ENCODE measurements at places on chromosomes 7 and 10.

DNA sequence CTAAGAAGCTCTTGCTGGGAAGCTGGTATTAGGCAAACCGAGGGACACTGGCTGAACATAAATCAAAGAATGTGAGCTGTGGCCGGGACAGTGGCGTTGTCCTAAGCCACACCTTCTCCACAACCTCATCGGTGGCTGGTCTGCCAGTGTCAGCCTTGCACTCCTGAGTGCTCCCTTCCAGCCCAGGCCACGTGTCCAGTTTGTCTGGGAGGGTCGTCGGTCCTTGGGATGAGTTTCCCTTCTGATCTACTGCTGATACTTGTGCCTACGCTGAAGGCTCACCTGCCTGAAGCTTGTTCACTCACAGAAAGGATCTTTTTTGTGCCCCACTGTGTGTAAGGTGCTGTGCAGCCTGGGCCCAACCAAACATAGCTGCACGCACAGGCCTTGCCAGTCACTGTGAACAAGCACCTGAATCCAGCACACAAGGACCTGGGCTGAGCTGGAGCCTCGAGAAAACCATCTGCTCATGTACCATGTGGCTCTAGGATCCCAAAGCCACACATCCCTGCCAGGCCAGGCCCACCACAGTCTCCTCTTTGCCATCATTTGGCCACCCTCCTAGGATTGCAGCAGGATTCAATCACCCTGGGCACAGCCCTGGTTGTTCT is 116.1 kb downstream of the PKD1L1 start:
- DNase-seq, result no peak

DNA sequence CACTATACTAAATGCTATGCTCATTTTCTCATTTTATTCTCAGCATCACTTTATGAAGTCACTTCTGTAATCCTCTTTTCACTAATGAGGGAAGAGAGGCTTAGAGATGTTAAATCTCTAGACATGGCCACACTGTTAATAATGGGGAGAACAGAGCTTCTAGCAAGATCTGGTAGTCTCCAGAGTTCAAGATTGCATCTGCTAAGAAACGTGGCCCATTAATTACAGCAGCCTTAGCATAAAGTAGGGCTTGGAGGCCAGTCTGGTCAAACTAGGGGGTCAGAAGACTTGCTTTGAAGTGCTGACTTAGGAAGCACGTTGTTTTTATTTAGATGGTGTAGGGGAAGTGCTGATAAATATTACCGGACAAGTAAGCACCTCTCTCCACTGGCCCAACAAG is 29.3 kb downstream of the ARL4A start:
- DNase-seq, result no peak

DNA sequence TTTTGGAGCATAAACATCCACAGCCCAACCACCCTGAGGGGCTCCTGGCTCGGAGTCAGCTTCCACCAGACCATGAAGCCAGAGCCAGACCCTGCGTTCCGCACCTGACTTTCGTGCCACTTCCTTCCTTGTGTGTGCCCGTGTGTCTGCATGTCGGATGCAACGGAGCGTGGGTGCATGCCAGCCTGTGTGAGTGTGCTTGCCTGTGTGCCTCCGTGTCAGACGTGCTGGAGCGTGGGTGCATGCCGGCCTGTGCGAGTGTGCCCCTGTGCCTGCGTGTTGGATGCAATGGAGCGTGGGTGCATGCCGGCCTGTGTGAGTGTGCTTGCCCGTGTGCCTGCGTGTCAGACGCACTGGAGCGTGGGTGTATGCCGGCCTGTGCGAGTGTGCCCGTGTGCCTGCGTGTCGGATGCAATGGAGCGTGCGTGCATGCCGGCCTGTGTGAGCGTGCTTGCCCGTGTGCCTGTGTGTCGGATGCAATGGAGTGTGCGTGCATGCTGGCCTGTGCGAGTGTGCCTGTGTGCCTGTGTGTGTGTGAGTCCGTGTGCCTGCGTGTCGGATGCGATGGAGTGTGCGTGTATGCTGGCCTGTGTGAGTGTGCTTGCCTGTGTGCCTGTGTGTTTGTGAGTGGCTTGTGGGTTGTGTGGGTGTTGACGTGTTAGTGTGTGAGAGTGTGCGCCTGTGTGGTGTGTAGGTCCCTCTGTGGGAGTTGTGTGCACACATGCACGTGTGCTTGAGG is 28.1 kb upstream of the KNDC1 start:
- no peak for DNase-seq

DNA sequence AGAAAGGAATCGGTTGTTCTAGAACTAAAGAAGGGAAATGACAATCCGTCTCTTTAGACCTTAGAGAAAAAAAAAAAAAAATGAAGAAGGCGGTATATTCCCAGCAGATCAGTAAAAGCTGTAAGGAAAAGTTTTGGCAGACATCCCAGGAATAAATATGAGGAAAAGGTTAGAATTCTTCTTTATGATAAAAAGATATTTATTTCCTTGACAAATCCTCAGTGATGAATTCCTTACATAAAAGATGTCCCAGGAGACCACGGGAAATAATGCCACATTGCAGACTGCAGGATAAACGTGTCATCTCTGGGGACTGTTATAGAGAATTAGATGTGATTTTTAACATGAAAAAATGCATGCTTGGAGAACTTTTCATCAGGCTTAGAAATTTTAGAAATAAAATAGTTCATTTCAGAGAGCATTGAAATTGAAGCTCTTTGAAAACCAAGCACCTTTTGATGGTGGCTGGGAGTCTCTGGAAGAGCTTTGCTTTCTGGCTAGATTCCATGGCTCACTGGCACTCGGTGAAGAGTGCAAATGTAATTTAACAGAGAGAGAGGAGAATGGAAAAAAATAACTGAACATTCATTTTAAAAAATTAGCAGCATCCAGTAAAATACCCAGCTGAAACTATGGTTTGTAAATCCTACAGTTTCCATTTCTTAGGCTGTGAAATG is 98.2 kb downstream of the PRPF18 start:
- no peak for DNase-seq

- DNase-seq, result no peak
These were observed 31.3 kb upstream of the LOXL4 start for GRCh38 chr10:98299341-98299740.

DNA sequence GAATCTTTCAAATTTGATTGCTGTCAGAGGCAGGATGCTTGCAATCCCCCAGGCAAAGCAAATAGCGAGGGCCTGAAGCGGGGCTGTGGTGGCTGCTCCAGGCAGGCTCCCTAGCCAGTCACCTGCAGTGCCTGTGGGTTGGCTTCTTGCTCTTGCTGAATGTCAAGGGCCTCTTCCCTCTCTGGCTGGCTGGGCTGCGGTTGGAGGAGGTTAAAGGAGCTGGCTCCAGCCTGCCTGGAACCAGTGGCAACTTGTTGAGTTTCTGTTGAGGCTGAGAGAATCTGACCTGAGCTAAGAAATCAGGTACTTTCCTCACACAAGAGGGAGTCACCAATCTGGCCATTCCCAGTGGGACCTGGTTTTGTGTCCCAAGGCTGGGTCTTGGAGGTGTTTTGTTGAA is 134.7 kb downstream of the TMEM178B start:
- no peak for DNase-seq

GRCh38 chr10:87864496-87865059 is 1.2 kb downstream of the PTEN start:
- peak; percentile 39 for DNase-seq

DNA sequence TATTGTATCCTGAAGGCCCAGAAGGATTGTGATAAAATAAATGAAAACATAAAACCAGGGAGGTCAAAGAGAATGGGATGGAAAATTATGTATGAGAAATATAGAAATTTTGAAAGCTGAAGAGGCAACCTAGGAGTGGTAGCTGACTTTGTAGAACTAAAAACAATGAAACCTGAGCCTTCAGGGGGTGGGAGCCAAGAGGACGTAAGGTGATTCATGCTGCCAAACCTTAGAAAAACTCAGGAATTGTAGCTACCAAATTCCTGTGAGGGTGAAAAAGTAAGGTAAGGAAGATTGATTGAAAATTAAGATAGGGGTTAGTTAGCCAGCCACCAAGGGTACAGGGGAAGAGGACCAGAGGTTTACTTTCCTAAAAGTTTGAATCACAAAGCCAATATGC is 213.2 kb downstream of the KCND2 start:
- no peak for DNase-seq

GRCh38 chr10:70494966-70495365 is 16.4 kb downstream of the PALD1 start:
- DNase-seq, result no peak

DNA sequence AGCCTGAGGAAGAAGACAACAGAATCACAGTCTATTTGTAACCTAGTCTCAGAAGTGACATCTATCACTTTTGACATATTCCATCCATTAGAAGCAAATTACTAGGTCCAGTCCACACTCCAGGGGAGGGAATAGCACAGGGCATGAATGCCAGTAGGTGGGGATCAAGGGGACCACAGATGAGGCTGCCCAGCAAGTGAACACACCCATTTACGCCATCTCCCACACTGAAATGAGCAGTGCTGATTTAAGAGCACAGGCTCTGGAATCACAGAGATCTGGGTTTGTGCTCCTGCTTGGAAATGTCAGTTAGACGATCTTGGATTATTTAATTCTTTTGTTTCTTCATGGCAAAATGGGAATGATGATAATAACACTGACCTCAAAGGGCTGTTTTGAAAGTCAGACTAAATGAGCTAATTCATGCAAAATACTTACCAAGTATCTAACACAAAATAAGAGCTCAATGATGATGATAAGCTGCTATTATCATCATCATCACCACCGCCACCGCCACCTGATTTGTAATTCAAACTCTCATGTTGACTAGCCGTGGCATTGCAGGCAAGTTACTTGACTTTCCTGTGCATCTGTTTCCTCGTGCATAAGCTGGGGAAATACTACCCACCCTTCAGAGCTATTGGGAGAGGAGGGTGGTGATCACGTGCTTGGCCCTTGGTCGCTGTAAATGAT is 138.9 kb upstream of the KLF14 start:
- no peak for DNase-seq

DNA sequence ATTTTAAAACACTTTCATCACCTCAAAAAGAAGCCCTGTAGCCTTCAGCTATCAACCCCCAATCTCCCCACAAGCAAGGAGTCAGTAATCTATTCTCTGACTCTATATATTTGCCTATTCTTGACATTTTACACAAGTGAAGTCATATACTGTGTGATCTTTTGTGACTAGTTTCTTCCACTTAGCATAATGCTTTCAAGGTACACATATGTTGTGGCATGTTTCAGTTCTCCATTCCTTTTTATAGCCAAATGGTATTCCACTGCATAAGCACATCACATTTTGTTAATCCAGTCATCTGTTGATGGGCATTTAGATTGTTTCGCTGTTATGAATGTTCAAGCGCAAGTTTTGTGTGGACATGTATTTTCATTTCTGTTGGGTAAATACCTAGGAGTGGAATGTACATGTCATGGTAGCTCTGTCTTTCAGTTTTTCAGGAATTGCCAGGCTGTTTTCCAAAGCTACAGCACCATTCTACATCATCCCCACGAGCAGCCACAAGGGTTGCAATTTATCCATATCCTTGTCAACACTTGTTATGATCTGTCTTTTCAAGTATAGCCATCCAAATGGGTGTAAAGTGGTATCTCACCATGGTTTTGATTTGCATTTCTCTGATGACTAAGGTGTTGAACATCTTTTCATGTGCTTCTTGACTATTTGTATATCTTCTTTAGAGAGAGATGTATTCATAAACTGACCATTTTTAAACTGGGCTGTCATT is 405.6 kb downstream of the KCNMA1 start:
- DNase-seq, result no peak

DNA sequence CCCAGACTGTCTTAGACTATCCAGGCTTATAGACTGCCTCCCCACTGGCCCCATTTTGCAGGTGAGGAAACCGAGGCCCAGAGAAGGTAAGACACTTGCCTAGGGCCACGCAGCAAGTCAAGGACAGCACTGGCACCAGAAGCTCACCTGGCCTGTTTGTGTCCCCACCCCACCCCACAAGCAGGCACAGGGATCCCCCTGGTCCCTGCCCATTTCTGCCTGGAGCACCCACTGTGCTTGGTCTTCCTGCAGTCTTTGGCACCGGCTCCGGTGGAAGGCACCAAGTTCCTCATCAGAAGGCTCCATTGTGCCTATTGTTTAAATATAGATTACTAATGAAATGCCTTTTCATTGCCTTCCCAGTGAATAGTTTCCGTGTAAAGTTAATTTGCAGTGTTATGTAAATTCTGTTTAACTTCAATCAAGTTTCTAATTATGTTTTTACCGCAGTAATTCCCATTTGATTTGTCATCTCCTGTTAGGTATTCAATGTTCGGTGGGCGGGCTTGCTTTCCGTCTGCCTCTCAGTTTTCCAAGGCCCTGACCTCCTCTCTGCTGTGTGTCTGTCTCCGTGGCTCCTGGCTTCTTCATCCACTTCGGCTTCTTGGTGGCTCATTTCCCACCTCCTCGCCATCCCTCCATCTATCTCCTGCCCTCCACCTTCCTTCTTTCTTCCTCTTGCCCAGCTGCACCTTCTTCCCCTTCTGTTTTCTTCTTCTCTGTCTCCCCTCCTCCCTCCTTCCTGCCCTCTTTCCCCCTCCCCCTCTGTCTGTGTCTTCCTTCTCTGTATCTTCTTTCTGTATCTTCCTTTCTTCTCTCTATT is 75.8 kb downstream of the ZMIZ1 start:
- DNase-seq, result no peak

DNA sequence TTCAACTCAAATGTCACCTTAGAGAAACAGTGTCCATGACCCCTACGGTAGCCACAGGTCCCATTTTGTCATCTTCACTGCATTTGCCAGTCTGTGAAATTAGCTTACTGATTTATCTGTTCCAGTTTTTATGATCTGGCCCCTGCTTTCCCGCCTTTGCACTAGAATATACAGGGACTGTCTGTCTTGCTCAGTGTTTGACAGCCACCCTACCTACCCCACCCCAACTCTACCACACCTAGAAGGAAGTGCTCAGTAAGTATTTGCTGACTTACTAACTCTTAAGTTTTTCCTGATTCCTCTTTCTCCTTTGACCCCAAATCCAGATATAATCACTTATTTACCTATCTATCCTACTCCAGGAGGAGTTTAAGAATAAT is 49.5 kb downstream of the CREB3L2 start:
- DNase-seq, result no peak

DNA sequence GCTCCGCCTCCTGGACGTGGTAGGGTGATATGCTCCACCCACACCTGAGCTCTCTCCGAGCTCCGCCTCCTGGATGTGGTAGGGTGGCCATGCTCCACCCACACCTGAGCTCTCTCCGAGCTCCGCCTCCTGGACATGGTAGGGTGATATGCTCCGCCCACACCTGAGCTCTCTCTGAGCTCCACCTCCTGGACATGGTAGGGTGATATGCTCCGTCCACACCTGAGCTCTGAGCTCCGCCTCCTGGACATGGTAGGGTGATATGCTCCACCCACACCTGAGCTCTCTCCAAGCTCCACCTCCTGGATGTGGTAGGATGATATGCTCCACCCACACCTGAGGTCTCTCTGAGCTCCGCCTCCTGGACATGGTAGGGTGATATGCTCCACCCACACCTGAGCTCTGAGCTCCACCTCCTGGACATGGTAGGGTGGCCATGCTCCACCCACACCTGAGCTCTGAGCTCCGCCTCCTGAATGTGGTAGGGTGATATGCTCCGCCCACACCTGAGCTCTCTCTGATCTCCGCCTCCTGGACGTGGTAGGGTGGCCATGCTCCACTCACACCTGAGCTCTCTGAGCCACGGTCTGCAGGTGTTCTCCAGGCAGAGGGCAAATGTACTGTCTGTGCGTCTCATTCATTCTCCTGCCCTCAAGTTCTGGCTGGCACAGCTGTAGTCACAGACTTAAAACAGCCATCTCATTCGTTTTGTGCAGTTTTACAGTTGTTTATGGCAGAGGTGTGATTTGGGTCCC is 252.4 kb downstream of the DIP2C start:
- no peak for DNase-seq

Measured in putamen (tissue), 1 donor.